ENCODE measurements at places on chromosomes 6 and 20. TPM values are rescaled to one million over a fixed set of nuclear protein-coding genes. Genes with fewer than 3 reads are reported as not detected.

B3GAT2 gene
- not detected for total RNA-seq

RNF182 gene
- not detected for total RNA-seq

ELOVL2 gene
- total RNA-seq = not detected

NPEPL1 gene
- total RNA-seq = 13.7 TPM

OXT gene
- 0.47 TPM for total RNA-seq

SMLR1 gene
- total RNA-seq = not detected

ENPP1 gene
- total RNA-seq = 0.22 TPM
